Central memory CD4-positive, alpha-beta T cell (primary cell): ENCODE measurements at places on chromosomes 13 and 19.

DNA sequence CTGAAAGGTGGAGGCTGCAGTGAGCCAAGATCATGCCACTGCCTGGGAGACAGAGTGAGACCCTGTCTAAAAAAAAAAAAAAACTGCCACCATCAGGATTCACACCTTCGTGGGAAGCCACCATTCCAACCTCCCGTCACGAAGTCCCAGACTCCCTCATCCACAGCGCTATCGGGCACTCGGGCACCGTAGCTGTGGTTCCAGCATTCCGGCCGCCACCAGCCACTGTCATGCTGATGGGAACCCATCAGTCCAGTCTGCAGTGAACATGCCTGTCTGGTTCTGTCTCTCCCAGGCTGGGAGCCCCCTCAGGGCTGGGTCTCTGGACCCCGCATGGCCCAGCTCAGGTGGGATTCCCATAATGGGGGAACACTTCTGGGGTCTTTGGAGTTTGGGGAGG is 27.5 kb downstream of the TINCR start:
- DNase-seq: no peak

DNA sequence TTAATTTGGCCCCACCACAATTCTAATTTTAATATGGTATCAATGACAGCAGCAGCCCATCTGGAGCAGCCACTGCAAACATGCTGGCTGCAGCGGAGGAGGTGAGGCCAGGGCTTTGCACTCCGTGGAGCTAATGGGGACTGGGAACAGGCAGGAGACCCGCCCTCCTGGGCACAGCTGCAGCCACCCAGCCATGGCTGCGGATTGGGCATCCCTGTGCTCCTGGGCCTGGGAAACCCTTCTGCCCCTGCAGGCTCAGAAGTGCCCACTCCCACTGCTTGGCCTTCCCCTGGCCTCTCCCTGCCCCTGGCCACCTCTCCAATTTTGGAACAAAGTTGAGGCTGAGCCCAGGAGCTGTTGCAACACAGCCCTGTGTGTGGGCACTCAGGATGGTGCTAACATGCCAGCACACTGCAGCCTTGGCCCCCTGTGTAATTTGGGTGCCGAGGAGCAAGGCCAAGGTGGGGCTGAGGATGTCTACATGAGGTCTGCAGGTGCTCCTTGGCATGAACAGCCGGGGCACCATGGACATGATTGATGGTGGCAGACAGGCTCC is 123.6 kb downstream of the PCDH9 start:
- no peak for DNase-seq

DNA sequence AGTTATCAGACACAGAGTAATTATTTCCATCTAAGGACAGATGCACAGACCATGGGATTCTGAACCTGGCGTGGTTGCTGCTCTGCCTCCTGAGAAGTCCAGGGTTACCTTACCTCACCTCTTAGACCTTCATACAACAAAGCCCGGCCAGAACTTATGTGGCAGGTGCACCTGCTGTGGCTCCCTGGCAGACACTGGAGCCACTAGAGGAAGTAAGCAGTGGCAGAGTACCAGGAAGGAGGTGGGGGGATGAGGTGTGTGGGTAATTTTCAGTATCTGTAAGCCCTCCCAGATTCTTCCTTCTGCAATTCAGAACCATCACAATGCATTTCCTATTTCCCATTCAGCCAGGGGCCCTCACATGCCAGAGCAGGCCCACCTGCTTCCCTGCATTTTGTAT is 106.1 kb upstream of the DOCK9 start:
- DNase-seq: peak; percentile 17

- DNase-seq: no peak
These were observed 10.2 kb upstream of the TPP2 start for GRCh38 chr13:102586615-102587014.

DNA sequence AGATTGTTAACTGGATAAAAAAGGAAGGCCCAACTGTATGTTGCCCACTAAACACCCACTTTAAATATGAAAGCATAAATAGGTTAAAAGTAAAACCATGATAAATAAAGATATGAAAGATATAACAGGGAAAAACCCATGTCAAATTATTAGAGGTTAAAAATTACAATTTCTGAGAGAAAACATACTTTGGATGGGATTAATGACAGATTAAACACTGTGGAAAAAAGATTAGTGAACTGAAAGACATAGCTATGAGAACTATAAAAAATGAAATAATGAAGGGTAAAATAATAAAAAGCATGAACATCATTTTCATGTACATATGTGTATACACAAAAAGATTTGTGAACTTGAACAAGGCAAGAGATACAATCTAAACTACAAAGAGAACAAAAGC is 2.2 kb upstream of the ZNF577 start:
- no peak for DNase-seq

DNA sequence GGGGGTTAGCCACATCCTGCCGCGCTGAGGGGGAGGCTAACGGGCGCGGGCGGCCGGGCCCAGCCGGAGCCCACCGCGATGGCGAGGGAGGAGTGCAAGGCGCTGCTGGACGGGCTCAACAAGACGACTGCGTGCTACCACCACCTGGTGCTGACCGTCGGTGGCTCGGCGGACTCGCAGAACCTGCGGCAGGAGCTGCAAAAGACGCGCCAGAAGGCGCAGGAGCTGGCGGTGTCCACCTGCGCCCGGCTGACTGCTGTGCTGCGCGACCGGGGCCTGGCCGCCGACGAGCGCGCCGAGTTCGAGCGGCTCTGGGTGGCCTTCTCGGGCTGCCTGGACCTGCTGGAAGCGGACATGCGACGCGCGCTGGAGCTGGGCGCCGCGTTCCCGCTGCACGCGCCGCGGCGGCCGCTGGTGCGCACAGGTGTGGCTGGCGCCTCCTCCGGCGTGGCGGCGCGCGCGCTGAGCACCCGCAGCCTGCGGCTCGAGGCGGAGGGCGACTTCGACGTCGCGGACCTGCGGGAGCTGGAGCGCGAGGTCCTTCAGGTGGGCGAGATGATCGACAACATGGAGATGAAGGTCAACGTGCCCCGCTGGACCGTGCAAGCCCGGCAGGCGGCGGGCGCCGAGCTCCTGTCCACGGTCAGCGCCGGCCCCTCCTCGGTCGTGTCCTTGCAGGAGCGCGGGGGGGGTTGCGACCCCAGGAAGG is 692 bp downstream of the RGS9BP start:
- DNase-seq: peak; percentile 24

GRCh38 chr13:40126306-40127085 is 471.0 kb downstream of the COG6 start:
- no peak for DNase-seq

DNA sequence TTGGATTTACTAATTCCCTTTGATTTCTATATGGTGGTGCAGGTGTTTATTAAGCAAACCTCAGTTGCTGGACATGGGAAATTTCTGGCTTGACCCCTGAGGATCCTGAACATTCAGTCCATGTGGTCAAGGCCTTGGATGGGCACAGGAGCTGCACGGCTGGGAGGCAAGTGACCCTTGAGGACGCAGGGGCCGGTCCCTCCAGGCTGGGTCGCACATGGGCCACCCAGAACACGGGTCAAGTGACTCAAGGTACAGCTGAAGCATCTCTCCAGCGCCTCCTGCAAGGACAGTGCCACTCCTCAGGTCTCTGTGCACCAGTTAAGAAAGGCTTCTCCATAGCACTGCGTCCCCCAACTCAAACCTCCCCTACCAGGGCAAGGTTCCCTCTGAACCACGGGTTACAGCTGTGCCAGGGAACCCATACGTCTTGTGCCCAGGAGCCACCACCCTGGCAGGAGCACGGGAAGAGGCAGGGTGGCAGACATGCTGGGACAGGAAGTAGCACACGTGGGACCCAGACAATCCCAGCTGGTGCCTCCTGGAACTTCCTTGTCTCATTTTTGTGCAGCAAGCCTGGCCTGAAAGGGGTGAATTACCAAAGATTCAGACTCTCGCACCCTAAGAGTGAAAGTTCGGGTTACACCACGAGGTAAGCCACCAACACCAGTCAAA is 93.1 kb downstream of the SPACA7 start:
- DNase-seq: no peak

DNA sequence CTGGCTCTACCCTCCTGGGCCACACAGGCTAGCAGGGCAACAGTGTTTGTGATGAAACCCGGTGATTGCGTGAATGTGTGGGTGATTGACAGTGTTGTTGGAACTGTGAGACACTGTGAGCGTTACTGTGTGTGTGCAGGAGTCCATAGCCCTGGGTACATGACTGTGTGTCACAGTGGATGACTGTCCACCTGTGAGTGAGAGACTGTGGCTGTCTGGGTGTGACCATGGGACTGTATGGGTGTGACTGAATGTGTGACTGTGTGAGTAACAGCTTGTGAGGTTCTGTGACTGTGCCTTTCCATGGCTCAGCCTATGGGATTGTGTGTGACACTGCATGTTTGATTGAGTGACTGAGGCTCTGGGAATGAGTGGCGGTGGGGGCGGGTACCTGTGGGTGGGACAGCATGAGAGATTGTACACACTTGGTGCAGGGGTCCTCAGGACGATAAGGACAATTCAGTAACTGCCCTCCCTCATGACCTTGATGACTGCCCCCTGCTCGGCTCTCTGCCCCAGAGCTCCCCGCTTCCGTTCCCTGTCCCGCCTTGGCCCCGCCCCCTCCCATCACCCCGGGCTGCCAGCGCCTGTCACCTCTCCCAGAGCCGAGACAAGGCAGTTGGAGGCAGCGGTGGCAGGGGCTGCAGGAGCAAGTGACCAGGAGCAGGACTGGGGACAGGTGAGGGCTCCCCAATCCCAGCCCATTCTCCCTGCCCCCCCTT is at the start of gene GIPR:
GIPR (plus strand) TSS at position 602 of the 722 bp plus-strand sequence. CDS start 1,300 bp downstream, outside the sequence.
- peak; percentile 25 for DNase-seq

GRCh38 chr19:37304190-37304883 is 66.6 kb upstream of the ZNF527 start:
- DNase-seq: no peak

GRCh38 chr19:47142779-47143178 is 12.1 kb downstream of the SAE1 start:
- DNase-seq: no peak

- no peak for DNase-seq
These were observed 63.3 kb downstream of the POU4F1 start for GRCh38 chr13:78540058-78540457.

DNA sequence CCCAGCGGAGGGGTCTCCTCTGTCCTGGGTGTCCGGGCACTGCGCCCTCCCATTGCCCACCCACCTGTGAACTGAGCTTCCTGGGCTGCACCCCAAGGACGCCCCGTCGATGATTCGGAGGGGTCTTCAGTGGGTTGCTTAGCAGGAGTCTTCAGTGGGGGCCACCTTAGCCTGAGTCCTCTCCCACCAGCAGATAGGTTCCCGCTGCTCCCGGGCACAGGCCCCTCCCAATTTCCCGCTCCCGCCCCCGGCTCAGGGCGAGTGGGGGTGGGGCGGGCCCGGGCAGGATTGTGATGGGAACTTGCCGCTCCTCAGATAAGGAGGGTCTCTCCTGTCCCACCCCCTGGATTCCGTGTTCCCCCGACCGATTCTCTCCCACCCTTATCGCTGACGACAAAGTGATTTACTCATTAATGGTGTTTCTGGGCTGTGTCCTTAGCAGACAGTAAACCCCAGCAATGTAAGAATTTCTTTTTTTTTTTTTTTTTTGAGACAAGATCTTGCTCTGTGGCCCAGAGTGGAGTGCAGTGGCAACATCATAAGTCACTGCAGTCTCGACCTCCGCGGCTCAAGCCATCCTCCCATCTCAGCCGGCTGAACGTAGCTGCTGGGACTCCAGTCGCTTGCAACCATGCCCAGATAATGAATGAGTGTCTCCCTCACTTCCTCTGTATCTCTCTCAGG is 655 bp upstream of the S1PR5 start:
- DNase-seq: no peak

DNA sequence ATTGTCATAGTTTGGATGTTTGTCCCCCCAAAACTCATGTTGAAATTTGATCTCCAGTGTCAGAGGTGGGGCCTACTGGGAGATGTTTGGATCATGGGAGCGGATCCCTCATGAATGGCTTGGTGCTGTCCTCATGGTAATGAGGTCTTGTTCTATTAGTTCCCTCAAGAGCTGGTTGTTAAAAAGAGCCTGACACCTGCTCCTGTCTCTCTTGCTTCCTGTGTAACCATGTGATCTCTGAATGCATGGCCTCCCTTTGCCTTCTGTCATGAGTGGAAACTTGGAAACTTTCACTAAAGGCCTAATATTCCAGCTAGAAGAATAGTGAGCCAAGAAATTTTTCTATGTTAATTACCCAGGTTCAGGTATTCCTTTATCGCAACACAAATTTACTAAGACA is 311.4 kb upstream of the ATXN8OS start:
- DNase-seq: no peak

DNA sequence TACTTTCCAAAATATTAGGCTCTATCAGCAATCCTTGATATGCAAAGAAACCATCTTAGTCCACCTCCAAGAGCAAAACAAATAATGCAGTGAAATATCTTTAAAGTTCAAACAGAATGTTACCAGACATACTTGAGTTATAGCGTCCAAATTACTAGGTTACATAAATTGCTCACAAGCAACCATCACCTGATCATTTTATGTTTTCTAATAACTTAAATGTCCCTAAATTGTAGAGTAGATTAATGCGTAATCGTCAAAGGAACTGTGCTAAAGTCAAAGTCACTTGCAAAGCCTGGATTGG is 350.6 kb upstream of the ARGLU1 start:
- DNase-seq: no peak

DNA sequence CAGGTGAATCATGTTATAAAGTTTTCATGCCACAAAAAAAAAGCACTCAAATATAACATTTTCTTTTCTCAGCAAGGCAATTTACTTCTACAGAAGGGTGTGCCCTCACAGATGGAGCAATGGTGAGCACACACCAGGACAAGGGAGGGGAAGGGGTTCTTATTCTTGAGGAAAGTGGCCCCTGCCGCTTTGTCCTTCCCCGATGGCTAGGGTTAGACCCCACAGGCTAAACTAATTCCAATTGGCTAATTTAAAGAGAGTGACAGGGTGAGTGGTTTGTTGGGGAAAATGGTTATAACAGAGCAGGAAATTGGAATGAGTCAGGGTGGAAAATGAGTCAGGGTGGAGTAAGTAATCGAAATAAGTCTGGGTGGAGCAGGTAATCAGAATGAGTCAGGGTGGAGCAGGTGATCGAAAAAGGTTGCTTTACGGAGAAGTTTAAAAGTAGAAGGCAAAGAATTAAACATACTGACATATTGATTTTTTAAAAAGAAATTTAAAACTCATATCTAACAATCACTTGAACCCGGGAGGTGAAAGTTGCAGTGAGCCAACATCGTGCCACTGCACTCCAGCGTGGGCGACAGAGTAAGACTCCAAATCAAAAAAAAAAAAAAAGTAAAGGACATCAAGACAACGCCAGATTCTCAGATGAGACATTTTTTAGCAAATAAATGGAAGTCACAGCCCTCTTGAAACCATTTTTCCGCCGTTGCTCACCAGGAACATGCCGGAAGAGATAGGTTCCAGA is 813 bp downstream of the ZNF562 start:
- no peak for DNase-seq

DNA sequence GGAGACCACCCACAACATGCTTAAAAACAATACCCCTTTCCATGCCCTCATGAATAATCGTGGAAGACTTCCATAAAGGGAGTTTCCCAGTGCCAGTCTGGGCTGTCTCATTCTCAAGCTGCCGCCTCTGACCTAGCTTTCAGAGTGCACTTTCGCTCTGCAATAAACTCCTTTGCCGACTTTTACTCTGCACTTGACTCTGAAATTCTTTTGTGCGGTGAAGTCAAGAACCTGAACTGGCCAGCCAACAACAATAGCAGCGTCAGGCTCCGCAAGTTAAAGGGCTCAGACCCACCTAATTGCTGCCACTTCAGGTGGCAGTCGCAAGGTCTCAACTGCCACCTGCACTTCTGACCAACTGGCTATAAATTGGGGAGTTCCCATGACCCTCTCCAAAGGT is 10.3 kb upstream of the LEUTX start:
- no peak for DNase-seq

GRCh38 chr13:49388091-49388635 is 55.7 kb downstream of the CAB39L start:
- DNase-seq: no peak
